Upper lobe of right lung (tissue), 1 donor: ENCODE measurements at places on chromosomes 13 and 19.

- H3K27ac ChIP-seq: no peak overlapping the region
- H3K36me3 ChIP-seq: peaks cover 69% of the 10 kb centered on the region
- H3K4me1 ChIP-seq: no peaks in the 10 kb centered on the region
- H3K4me3 ChIP-seq: no peak overlapping the region
Measured at GRCh38 chr19:48982280-48982679, 10.8 kb downstream of the GYS1 start.

DNA sequence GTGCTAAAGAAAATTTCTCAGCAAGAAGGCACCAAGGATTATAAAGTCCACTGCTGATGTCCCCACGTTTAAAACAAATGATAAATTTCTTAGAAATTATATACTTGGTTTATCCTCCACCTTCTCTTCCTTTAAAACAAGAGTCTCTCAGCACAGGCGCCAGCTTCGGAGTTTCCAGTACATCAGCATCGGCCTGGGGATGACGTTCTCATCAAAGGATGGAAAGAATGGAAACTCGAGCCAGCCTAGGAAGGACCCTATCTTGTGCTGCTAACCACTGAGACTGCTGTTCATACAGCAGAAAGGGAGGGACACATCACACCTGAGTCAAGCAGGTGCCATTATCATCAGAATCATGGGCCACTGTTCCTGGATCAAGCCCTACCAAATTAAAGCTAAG, 29.8 kb upstream of the ZNF83 start:
- H3K4me3 ChIP-seq: no peak overlapping the region
- DNase-seq: no peak
- H3K36me3 ChIP-seq: no peaks in the 10 kb centered on the region
- H3K27ac ChIP-seq: no peak overlapping the region
- no peaks in the 10 kb centered on the region for H3K4me1 ChIP-seq

DNA sequence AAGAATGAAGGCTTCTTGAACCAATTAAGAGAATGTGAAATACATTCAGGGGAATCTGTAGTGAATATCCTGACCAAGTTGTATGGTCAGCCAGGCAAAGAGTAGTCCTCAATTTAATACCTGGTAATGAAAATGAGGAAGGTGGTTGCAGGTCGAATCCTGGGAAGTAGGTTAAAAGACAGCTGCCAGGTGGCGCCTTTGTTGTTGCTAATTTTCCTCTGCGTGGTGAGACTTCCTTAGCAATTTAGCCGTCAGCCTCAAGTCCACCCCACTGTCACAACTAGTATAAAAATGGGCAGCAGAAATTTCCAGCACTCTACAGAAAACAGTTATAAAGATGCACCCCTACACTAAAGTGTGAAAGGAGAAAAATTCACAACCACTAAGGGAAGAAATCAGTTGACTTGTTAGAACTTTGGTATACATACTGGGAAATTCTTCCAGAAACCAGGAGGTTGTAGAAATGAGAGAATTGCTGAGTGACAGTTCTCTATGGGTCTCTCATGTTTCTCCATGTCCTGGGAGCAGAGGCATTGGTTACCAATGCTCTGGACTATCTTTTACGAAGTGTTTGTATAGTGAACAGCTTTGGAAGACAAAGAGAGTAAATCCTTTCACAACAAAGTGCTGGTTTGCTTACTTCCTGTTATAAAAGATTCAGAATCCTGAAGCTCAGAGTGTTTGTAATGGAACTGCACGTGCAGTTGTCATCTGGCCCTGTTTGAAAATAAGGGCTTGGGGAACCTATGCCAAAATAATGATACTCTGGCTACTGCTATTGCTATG, 235.9 kb downstream of the NHLRC3 start:
- no peaks in the 10 kb centered on the region for H3K27me3 ChIP-seq
- no peak overlapping the region for H3K4me3 ChIP-seq
- no peaks in the 10 kb centered on the region for H3K4me1 ChIP-seq

GRCh38 chr13:68099631-68100030, 869.5 kb upstream of the PCDH9 start:
- H3K27me3 ChIP-seq: no peaks in the 10 kb centered on the region
- no peaks in the 10 kb centered on the region for H3K36me3 ChIP-seq
- H3K27ac ChIP-seq: no peak overlapping the region
- H3K4me1 ChIP-seq: no peaks in the 10 kb centered on the region

- H3K36me3 ChIP-seq: no peaks in the 10 kb centered on the region
- H3K4me3 ChIP-seq: no peak overlapping the region
- H3K4me1 ChIP-seq: no peaks in the 10 kb centered on the region
- no peak overlapping the region for H3K27ac ChIP-seq
- H3K27me3 ChIP-seq: no peaks in the 10 kb centered on the region
Measured at GRCh38 chr13:35512271-35512920, 35.9 kb upstream of the MAB21L1 start.
